Urothelium cell line (cell line): ENCODE measurements at places on chromosomes 1 and 21.
A peak's percentile ranks its signal among the peaks of the same experiment; 100 is the strongest.

DNA sequence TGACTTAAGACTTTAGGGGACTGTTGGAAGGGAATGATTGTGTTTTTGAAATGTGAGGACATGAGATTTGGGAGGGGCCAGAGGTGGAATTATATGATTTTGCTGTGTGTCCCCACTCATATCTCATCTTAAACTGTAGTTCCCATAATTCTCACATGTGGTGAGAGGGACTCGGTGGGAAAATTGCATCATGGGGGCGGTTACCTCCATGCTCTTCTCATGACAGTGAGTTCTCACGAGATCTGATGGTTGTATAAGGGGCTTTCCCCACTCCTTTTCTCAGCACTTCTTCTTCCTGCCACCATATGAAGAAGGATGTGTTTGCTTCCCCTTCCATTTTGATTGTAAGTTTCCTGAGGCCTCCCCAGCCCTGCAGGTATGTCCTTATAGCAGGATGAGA lies 35.0 kb upstream of the SCAF4 start:
- no peak for DNase-seq

GRCh38 chr1:40861224-40862003 lies 749 bp downstream of the CITED4 start:
- DNase-seq, result no peak

GRCh38 chr21:43900690-43901089 lies 35.7 kb downstream of the AGPAT3 start:
- DNase-seq, result no peak

DNA sequence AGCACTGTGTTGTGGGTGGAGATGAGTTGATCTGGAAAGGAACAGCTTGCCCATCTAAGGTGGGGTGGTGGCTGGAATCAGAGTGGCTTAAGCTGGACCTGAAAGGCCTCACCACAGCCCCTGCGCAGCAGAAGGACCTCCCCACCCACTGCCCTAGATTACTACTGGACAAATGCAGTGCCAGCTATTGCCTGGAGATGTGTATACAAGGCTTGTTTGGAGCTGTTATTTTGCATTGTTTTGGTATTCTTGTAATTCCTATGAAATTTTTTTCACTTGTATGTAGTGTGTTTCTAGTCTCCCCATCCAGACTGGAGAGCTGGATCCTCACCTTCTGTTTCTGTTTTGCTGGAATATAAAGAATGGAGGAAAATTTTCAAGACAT lies 1.3 kb upstream of the SLC30A1 start:
- DNase-seq, result no peak

- DNase-seq, result no peak
Measured at GRCh38 chr21:41111681-41112080, 56.3 kb upstream of the BACE2 start.

- DNase-seq, result no peak
Measured at GRCh38 chr1:29425631-29426030, 189.3 kb downstream of the PTPRU start.

GRCh38 chr1:166418344-166418933 lies 251.6 kb upstream of the FAM78B start:
- DNase-seq, result no peak

GRCh38 chr21:40719615-40720014 lies 127.3 kb downstream of the DSCAM start:
- no peak for DNase-seq

DNA sequence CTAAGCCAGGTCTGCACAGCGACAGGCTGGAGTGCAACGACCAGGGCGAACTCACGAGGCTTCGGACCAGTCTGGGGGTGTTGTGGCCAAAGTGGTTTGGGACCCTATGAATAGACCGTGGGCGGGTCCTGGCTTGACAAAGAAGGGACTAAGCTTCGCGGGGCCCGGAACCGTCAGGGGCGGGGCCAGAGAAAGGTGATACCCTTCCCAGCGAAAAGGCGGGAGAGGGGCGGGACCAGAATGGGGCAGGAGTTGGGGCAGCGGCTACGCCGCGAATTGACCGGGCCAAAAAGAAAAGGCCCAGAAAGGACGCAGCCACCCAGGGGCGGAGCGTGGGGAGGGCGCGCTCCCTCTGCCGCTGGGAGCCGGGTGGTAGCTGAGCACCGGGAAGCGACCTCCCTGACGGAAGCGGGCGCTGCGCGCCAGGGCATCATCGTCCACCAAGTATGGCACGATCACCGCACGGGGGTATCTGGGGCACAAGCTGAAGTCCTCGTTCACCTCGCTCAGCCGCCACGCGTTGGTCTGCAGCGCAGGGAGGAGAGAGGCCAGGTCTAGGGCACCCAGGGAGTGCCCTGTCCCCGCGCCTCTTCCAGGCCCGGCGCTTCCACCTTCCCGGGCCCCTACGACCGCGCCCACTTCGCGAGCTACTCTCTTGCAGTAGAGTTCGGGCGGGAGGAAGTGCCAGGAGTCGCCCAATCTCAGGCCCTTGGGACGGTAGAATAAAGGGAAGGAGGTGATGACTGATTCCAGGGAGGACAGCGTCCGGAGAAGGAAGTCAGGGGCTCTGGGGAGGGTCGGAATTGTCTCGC lies 6.7 kb upstream of the FAM167B start:
- DNase-seq, result peak; percentile 74

DNA sequence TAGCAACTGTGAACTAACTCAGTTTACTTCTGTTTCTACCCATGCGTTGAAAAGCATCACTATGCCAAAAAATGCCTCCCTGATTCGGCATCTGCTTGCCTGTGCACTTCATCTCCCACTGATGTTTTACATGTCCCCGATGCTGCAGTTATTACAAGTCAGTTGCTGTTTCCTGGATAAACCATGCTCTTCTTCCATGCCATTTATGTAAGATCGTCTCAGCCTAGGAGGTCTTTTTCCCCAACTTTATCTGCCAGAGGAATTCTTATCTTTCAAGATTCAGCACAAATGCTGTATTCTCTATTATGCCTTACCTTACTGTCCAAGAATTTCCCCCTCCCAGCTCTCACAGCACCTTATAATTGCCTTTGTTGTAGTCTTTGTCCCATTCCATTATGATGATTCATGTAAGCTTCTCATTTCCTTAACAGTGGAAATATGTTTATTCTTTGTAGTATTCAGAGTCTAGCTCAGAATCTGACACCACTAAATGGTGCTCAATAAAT lies 30.0 kb downstream of the PRKACB start:
- DNase-seq, result peak; percentile 33

- DNase-seq, result peak; percentile 10
Measured at GRCh38 chr21:40531431-40532110, 315.4 kb downstream of the DSCAM start.

GRCh38 chr1:32221581-32221979 lies 573 bp downstream of the TMEM234 start:
- no peak for DNase-seq

DNA sequence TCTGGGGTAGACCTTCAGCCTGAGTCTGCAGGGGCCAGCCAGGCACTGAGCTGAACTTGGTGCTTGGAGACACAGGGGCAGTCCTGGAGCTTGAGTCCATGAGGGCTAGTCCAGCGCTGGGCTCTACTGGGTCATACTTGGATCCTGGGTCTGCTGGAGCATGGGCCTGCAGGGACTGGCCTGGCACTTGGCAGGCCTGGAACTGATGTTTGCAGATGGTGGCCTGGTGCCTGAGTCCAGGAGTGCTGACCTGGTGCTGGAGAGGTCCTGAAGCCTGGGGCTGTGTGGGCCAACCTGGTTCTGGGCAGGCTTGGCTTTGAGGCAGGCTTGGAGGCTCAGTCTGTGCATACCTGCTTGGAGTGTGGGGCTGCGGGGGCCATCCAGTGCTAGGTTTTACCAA lies 143.4 kb upstream of the DSCAM start:
- DNase-seq, result no peak

DNA sequence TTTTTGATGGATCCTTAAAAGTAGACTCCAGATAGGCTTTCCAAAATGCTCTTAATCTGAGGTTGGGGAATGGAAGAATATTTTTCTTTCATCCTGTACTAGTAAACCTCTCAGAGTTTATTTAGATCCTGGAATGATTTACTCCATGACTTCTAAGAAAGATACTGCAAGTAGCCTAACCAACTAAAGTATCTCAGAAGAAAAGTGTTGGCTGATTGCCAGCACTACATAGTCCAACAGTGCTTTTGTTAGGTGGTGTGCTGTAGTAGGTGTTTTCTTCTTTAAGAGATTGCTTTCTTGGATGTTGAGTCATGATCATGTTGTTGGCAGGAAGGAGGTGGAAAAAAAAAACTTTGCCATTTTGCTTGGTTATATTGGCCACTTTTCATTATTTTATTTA lies 119.8 kb downstream of the OSBPL9 start:
- DNase-seq, result peak; percentile 26

- DNase-seq, result no peak
Measured at GRCh38 chr1:155913969-155914757, 3.0 kb upstream of the RIT1 start.
